ENCODE measurements at places on chromosomes 2 and 18.
A peak's percentile ranks its signal among the peaks of the same experiment; 100 is the strongest.

DNA sequence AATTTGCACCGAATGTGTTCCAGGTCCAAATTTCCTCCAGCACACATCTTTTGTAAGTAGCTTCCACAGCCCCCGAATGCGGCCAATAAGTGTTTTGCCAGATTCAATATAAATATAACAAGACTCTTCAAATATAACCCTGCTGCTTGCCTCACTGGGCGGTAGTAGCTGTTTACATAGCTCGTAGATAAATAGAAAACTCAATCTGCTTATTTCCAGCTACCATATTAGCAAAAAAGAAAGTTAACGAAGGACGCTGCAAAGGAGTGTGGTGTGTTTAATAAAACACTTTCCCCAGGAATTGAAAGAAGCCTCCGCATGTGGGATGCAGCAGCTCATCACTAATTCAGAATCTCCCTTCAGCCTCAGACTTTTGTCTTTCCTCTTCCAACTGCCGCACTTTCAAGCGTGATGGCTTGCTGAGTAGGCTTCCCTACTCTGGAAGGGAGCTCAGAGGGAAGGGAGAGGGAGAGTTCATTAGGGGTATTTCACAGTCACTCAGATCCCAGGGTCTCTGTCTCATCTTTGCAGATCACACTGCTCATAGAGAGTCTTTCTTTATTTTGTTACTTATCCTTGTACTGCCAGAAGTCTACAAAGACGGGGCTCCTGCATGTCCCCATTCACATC, 367.0 kb downstream of the RND3 start:
- DNase-seq: no peak

DNA sequence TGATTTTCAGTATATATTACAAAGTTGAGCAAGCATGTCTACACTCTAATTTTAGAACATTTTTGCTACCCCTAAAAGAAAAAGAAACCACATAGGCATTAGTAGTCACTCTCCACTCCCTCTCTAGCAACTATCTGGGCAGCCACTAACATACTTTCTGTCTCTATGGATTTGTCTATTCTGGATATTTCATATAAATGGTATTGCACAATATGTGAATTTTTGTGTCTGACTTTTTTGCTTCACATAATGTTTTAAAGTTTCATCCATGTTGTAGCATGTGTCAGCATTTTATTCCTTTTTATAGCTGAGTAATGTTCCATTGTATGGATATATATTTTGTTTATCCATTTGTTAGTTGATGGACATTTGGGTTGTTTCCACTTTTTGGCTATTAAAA, 232.5 kb upstream of the CTAGE1 start:
- DNase-seq: no peak

GRCh38 chr2:12008425-12009061, 262.1 kb downstream of the LPIN1 start:
- no peak for DNase-seq

DNA sequence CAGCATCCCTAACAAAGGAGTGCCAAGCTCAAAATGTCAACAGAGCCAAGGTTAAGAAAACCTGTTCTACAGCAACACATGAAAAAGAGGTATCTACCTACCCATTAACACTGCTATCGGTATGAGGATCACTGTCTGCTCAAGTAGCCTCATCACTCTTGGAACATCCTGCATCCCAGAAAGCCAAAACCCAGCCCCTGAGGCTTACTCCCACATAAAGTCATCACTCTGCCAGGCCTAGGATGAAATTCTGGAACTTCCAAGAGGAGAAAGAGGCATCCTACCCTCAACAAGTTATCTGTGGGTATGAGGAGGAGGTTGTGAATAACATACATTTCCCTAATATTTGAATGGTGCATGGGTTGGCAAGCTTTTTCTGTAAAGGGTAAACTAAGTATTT, 25.5 kb downstream of the CDH2 start:
- DNase-seq: no peak

DNA sequence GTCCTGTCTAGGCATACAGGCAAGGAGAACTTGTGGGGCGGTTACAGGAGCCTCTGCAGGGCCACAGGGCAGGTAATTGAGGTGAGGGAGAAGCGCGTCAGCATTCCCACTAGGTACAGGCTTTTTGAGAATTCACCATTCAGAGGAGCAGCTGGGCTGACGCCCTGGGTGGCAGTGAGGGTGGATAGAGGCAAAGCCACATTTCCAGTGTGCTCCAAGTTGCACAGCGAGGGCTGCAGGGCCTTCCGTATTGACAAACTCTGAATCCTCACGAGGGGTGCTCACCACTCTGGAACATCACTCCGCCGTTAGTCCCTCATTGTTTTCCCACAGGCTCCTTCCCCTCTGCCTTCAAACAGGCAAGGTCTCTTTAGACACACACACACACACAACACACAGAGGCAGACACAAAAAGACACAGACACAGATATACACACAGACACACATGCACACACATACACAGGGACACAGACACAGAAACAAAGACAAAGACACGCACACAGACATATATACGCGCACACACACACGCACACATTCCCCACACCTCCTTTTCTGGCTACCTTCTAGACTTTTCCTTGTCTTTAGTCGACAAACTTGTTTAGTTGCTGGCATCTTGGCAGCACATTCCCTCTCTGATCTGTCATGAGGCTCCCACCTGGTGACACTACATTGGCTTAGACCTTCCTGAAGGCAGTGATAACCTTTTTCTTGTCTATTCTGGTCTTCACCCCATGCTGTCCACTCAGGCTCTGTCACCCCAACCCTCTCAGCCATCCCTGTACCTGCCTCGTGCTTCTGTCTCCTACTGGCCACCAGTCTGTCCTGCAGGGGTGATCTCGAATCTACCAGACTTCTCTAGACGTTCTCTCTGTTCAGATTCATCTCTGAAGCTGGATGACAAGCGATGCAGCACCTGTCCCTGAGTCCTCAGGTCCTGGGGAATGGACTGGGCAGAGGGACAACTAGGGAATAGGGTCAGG, 136.8 kb downstream of the ALPK2 start:
- DNase-seq: no peak

- DNase-seq: no peak
Measured at GRCh38 chr2:105571445-105571987, 172.7 kb upstream of the FHL2 start.

DNA sequence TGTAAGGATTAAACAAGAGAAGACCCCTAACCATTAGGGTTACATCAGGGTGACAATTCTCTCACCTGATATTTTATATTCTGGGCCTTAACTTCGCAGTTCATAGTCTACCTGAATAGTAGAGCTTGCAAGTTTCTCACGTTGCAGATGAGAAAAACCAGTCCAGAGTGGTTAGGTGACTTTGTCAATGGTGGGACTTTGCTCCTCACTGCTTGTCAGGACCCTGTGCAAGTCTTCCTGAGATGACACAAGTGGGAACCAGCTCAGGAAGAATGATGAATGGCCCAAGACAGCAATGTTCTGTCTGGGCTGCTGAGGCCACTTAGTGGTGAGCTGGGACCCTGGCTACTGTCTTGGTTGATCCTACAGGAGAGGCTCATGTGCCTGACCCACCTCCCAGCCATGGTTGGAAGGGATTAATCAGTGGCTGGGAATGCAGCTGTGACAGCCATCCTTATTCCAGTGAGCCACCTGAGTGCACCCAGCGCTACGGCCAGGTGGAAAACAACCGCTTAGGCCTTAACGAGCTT, 16.9 kb downstream of the LGALSL start:
- no peak for DNase-seq

DNA sequence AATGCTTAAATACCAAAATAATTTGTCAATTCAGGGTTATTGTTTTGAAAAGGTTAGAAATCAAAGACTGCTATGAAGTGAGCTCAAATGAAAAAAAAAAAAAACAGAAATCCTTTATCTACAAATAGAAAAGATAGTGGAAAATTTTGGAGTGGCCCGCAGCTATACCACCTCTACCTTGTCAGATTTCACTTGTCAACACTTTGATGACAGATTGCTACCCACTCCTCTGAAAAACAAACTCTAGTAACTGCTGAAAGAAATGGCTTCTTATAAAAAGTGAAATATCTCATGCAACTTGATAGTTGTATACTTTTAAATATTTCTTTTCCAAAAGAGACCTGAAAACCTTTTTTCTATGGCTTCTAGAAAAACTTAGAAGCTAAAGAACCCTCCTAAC, 84.5 kb downstream of the WDPCP start:
- DNase-seq: no peak

DNA sequence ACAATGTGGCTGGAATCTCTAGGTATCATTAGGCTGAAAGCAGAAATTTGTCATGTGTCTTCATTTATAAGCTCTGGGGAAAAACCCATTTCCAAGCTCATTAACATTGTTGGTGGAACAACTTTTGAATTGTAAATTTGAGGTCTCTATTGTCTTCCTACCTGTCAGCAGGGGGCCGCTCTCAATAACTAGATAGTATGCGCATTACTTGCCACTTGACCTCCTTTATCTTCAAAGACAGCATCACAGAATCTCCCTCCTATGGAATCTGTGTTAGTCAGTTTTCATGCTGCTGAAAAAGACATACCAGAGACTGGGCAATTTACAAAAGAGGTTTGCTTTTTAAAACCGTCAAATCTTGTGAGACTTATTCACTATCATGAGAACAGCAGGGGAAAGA, 223.1 kb downstream of the CALCRL start:
- no peak for DNase-seq

DNA sequence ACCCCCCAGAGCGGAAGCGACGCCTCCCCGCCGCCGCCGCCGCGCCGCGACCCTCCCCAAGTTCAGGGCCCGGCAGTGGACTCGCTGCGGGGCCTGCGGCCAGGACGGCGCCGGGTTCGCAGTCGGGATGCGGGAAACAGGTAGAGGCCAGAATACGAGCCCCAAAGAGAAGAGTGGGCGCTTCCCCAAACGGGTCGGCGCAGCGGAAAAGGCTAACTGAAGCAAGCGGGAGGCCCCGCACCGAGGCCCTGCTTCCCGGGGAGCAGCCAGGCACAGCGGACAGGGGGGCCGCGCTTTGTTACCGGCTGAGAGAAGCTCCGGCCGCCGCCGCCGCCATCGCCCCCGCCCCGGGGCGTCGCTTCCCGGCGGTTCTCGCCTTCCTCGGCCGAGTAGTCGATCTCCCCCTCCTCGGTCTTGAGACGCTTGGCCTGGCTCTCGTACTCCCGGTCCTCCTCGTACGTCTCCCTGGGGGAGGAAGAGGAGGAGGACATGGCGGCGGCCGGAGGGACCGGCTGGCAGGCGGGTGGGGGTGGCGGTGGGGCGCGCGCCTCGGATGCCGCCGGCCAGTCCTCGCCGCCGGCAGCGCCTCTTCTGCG, 494 bp downstream of the HNRNPLL start:
- DNase-seq: peak; percentile 15

- DNase-seq: no peak
Measured at GRCh38 chr2:156765043-156765442, 328.9 kb downstream of the GPD2 start.

- DNase-seq: no peak
Measured at GRCh38 chr2:32931945-32932709, 14.6 kb upstream of the LTBP1 start.

DNA sequence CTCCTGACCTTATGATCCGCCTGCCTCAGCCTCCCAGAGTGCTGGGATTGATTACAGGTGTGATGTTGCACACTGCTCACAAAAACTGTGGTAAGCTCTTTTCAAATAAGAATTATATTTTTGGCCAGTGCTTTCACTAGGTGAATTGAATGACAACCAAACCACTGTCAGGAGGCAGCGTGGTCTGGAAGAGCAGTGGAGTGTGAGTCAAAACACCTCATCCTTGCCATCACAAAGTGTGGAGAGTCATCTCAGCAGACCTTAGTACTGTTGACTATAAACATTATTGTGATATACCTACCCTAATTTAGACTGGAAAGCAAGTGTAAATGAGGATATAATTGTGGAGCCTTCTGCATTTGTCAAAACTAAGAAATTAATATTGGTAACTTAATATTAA, 61.3 kb downstream of the UBE2E3 start:
- no peak for DNase-seq

DNA sequence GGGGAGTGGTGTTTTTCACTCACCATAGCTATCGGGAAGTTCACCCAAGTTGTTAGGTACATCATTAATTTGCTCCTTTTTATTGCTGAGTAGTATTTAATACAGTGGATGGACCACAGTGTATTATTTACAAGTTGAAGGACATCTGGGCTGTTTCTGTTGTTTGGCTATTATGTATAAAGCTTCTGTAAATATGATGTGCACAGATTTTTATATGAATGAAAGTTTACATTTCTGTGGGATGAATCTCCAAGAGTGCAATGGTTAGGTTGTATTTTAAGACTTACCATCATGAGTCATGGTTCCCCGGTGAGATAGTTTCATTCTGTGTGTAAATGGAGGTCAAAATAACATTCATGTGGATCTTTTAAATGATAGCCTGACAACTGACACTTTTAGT, 337.4 kb downstream of the PTPRM start:
- no peak for DNase-seq
